Stimulated activated CD8-positive, alpha-beta memory T cell treated with anti-CD3 and anti-CD28 coated beads, Interleukin-2, amount 100 ng/mL, for 1 hour (primary cell): ENCODE measurements at places on chromosomes 7 and 10.

DNA sequence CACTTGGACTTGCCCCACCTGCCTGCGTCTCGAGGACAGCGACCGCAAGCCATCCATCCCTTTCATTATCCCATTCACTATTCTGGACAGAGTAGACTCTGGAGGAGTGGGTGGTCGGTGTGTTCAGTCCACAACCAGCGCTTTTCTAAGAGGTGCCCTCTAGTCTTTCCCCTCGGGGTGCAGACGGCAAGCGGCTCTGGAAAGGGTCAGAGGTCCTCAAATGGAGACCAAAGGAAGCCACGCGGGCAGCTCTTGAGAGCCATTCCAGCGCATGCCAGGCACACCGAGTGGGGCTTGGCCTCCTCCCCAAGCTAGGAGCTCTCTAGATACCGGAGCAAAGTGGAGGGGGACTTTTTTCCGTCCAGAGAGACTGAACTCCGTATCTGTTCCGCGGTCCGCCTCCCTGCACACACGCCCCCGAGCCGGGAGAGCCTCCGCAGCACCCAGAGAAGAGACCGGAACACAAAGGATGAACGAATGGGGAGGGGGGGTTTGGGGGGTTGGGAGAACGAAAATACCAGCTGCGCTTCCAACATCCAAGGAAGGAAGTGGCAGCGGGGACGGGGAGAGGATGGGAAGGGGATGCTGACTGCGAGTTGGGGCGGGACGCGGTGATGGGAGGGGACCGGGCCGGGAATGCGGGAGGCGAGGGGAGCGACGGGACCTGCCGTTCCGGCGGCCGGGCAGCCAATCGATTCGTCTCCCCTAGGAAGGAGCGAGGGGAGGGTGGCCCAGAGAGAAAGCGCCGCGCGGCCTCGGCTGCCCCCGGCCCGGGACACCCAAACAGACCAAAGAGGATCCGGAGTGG, 515 bp downstream of the GSDME start:
- DNase-seq: no peak

DNA sequence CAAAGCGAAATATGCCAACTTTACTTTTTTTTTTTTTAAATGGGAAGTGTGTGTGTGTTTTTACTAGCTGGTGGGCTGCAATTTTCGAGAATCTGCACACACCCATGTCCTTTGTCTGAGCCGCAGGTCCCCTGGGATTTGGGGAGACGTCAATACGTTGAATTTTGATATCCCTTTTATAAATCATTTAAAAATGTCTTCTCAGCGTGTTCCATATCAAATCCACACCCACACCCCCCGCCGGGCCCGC, 404 bp upstream of the FMC1 start:
- no peak for DNase-seq

GRCh38 chr10:57979956-57980355, 287.7 kb downstream of the IPMK start:
- no peak for DNase-seq

GRCh38 chr10:67735430-67735829, 39.4 kb upstream of the CTNNA3 start:
- DNase-seq: no peak

GRCh38 chr7:135248546-135248945, 14.9 kb downstream of the STRA8 start:
- DNase-seq: no peak

- DNase-seq: no peak
Measured at GRCh38 chr7:125112850-125113249, 183.2 kb upstream of the POT1 start.

DNA sequence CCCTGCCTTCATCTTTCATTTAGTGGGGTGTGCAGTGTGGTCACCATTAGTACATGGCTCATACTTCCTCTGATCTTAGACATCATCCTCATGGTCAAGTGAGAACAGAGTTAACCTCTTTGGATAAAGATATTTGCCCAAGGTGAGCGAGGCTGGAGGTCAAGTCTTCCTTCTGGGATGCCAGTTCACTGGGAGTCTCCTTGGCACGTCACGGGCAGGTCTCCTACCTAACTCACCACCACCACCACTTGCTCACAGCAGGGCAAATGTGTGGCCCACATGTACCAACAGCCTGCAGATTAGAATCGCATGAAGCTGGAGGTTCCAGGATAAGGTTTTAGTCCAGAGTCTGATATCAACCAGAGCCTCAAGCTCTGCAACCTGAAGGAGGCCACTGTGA, 164.6 kb downstream of the USP6NL start:
- DNase-seq: no peak

GRCh38 chr7:108124820-108125219, 5.3 kb downstream of the LAMB4 start:
- no peak for DNase-seq

- no peak for DNase-seq
Measured at GRCh38 chr10:114087655-114088054, 44.0 kb downstream of the ADRB1 start.

DNA sequence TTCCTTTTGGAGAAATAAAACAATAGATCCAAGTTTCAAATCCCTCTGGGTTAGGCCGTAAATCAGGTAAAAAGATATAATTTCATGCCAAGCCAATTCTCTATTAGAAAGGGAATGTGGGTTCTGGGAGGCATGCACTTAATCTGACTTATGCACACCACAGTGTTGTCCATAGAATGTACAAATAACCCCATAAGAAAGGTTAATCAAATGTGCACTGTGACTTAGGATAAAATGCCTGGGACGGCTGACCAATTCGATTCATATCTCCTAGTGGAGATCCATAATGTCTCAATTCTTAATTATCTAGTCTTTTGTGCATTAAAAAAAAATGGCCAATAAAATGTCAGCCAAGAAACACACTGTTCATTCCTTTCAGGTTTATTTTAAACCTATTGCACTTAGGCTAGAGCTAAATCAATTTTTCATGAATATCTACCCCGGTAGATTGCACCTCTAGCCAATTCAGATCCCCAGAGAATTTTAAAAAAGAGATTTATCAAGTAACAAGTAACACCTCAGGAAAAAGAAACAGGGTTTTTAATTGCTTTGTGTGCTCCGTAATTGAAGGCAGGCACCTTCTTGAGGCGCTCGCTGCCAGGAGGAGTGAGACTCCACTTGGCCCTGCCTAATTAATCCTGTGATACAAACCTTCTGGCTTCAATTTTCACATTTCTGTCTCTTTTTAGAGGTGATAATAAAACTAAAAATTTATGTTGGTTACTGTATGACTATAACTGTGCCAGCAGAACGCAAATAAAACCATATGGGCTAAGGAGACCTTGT, 265.1 kb downstream of the ETV1 start:
- DNase-seq: no peak

GRCh38 chr10:5485290-5485689, 14.1 kb downstream of the CALML5 start:
- DNase-seq: no peak

- no peak for DNase-seq
Measured at GRCh38 chr10:123604506-123604905, 61.6 kb upstream of the GPR26 start.

DNA sequence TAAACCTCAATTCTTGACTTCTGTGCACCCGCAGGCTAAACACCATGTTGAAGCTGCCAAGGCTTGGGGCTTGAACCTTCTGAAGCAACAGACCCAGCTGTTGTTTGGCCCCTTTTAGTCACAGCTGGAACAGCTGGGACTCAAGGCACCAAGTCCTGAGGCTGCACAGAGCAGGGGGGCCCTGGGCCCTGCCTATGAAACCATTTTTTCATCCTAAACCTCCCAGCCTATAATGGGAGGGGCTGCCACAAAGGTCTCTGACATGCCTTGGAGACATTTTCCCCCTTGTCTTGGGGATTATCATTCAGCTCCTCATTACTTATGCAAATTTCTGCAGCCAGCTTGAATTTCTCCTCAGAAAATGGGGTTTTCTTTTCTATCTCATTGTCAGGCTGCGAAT, 31.8 kb downstream of the LMBR1 start:
- DNase-seq: no peak

DNA sequence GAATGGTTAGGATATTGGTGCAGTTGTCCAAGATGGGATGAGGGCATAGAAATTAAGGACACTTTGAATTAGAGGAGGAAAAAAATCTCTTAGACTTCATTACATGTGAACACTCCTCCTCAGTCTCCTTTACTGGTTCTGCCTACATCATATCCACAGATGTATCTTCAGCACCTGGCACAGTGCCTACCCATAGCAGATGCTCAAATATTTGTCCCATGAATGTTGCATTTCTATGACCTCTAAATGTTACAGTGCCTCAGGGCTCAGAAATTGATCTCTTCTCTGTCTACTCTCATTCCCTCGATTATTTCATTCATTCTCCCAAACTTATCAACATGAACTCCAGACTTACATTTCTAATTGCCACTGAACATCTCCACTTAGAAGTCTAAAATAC, 17.1 kb downstream of the CNNM1 start:
- DNase-seq: no peak

GRCh38 chr10:111290649-111291048, 213.8 kb downstream of the ADRA2A start:
- no peak for DNase-seq

DNA sequence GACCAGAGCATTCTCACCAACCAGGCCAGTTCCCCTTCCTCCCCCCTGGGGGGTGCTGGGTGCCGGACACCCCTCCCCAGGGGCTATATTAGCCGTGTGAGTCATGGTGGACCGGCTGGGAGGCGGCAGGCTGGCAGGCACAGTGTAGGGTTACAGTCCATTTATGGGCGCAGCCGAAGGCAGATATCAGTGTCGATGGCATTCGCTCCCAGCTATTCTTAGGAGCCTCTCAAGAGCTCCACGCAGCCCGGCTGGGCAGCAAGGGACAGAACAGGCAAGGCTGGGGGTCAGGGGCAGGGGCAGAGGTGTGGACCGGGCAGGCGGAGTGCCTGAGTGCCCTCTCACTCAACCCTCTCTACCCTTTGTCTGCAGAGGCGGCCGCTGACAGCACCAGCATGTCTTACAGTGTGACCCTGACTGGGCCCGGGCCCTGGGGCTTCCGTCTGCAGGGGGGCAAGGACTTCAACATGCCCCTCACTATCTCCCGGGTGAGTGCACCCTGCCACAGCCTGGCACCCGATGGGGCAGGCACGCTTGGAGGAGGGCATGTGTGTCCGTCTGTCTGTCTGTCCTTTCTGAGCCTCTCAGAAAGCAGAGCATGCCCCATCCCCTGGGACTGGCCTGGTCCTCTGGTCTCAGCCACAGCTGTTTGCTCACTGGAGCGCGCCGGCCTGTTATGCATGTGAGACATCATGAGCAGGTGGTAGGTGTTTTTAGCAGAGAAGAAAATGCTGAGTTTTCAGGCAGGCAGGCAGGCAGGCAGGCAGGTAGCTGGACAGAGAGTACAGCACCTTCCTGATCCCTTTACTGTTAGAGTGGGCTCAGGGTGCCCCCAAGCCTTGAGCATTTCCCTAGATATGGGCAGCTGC, at the start of gene LDB3:
Gene LDB3, plus strand, starts transcription at position 215 of the 869 bp plus-strand sequence. Its CDS starts 181 bp downstream, at position 396.
- no peak for DNase-seq

- DNase-seq: no peak
Measured at GRCh38 chr7:105782391-105783042, 93.9 kb downstream of the ATXN7L1 start.
